ENCODE measurements at places on chromosomes 5 and 9.
A peak's percentile ranks its signal among the peaks of the same experiment; 100 is the strongest.

- DNase-seq = no peak
Measured at GRCh38 chr5:154757814-154758406, 2.7 kb downstream of the LARP1 start.

GRCh38 chr5:64612344-64612961 is 77.8 kb upstream of the SHISAL2B start:
- DNase-seq = peak; percentile 54

DNA sequence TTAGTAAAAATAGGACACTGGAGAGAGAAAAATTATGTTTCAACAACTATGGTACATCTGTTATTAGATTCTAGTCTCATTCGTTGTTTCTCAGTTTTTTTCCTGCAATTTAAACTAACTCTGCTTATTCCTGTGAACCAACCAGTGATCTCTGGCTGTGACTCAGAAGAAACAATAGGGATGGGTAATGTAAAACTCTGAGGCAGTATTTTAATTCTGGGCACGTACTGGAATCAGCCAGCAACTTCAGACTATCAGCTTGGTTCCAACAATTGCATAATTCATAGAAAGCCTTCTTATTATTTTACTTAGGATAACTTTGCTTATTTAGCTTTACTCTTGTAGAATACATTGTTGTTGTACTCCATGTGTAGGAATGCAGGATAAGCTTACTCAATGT is 28.8 kb downstream of the MLLT3 start:
- DNase-seq = no peak

GRCh38 chr9:127305838-127306226 is 41.3 kb downstream of the GARNL3 start:
- no peak for DNase-seq

DNA sequence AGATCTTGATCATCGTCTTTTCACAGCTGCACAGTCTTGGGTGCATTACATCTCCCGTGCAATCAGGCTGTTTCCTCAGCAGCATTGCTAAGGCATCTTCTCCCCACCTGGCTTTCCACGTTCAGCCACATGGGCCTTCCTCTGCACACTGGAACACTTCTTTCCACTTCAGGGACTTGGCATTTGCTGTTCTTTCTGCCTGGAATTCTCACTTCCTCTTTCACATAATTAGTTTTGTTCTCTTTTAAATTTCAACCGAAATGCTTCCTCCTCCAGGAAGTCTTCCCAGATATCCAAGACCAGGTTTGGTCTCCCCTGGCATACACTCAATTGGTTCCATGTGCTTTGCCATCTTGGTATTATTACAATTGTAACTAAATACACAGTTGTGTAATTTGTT is 43.8 kb downstream of the WHRN start:
- DNase-seq = no peak

- no peak for DNase-seq
Measured at GRCh38 chr5:14588145-14588544, 6.6 kb downstream of the OTULINL start.

DNA sequence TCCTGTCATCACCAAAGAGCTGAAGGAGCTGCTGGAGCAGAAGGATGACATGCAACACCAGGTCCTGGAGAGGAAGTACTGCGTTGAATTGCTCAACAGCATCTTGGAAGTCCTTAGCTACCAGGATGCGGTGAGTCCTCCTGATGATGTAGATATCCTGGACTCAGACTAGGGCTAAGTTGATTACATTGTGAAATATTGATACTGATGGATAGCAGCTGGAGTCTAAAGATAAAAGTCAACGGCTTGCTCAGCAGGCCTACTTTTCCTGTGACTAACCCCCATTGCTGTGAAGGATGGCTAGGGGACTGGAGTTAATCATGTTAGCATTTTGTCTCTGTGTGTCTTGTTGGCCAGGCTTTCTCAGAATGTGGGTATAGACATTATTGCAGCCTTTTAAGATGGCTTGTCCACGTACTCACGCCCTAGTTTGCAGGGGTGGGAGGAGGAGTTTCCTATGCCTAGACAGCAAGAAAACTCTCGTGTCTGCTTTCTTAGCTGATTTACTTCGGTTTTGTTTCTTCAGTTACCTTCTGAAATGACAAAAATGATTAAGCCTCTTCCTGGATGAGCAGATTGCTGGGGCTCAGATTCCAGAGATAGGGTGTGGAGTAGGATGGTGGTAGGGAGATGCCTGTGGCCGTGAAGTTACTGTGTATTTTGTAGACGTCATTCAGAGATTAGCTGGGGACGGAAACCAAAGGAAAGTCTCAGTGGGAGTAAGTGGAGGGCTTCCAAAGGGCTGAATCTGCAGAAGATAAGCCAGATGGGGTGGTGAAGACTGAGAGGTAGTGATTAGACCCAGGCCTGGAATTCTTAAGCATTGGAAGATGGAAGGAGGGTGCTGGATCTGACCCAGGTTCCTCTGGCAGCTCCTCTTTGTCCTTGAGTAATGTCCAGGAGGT is 166.3 kb downstream of the DOCK2 start:
- DNase-seq = peak; percentile 52
